NCI-H69 (cell line): ENCODE measurements at places on chromosomes 16 and 17.

GRCh38 chr17:28598389-28598788 is 436 bp downstream of the SPAG5 start:
- peak; percentile 82 for DNase-seq

DNA sequence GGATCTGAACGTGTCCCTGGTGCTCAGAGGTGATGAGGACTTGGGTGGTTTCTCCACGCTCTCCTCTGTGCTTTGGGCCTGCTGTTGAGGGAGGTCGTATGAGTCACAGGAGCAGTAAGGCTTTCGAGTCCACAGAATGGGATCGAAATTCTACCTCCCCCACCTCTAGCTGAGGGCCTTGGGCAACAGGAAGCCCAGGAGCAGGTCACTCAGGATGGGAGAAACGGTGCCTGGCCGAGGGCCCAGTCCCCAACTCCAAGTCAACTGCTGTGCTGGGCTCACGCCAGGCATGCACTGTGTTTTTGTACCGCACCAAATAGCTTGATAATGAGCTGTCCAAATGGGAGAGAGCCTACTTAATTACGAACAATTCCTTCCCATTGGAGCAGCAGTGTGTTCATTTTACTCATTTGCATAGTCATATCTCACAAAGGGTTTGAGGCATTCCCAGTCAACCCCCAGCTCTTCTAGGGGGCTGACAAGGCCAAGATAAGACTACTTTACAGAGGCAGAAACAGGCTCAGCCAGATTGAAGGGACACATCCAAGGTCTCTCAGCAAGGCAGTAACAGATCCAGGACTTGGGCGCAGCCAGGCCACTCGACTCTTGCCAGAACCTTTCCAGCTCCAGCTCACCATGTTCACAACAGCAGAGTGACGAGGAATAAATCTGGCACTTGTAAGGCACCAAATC is 53.6 kb downstream of the WNT3 start:
- DNase-seq = peak; percentile 54

DNA sequence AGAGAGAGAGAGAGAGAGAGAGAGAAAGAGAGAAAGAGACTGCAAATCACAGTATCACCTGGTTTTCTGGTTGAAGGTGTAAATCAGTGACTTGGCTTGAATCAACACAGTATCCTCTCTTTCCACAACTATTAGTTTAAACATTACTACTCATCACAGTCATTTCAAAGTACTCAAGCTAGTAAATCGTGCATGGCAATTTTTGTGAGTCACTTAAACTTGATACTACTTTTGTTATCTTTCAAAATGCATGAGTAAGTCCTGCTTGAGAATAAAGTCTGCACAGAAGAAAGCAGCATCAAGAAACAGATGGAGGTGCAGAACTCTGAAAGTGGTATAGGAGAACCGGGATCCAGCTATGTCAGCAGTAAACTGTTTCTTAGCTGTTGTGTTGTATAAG is 535.4 kb downstream of the CDH8 start:
- DNase-seq = no peak

DNA sequence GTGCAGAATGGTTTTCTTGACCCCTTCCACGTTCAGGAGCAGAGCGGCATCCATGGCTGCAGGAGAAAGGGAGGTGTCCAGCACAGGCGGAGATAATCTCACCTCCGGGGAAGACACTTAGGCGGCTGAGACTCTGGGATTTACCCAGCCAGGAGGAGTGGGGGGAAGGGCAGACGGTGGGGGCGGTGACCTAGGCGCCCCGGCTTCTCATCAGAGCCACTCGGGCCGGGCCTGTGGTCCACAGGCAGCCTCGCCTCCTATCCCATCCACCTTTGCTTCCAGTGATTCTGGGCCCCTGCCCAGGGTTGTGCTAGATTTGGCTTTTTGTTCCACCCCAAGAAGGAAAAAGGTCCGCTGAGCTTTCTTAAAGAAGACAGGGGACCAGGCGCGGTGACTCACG is at the start of gene AIPL1:
Gene AIPL1 (minus strand): TSS at position 71 of the 400 bp plus-strand sequence. CDS start 17 bp downstream, at position 54.
- no peak for DNase-seq

- no peak for DNase-seq
Measured at GRCh38 chr17:20975566-20975965, 67.2 kb downstream of the USP22 start.

- DNase-seq = no peak
Measured at GRCh38 chr17:6506679-6507231, 49.6 kb downstream of the PITPNM3 start.

- DNase-seq = no peak
Measured at GRCh38 chr17:33055171-33055611, 63.5 kb downstream of the SPACA3 start.

- DNase-seq = no peak
Measured at GRCh38 chr16:17241264-17241835, 229.4 kb downstream of the XYLT1 start.

- no peak for DNase-seq
Measured at GRCh38 chr16:845351-845745, 44.8 kb upstream of the GNG13 start.

- no peak for DNase-seq
Measured at GRCh38 chr17:68100000-68100641, 64.6 kb downstream of the KPNA2 start.

DNA sequence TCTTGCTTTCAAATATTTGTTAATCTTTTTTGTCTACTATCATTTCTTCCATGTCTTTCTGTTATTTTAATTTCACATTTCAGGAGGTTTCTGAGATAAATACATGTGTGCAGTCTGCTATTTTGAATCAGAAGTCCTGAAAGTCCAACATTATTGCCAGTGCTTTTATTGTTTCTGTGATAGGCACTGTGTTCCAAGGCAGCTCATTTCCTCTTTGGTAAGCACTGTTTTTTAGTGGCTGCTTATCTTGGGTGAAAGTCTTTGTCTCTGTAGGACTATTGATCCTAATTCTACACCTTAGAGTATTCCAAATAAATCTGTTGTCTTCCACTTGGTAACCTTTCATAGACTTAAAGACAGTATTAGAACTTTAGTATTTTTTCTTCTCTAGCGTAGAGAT is 76.1 kb downstream of the PPM1E start:
- no peak for DNase-seq

GRCh38 chr16:74052016-74052415 is 244.6 kb upstream of the PSMD7 start:
- no peak for DNase-seq
